Mesothelial cell of epicardium (in vitro differentiated cells): ENCODE measurements at places on chromosomes 1 and 21.

GRCh38 chr1:53280496-53280895 is 42.2 kb upstream of the MAGOH start:
- no peak for DNase-seq

- no peak for DNase-seq
Measured at GRCh38 chr1:22789356-22789994, 78.8 kb downstream of the EPHB2 start.

DNA sequence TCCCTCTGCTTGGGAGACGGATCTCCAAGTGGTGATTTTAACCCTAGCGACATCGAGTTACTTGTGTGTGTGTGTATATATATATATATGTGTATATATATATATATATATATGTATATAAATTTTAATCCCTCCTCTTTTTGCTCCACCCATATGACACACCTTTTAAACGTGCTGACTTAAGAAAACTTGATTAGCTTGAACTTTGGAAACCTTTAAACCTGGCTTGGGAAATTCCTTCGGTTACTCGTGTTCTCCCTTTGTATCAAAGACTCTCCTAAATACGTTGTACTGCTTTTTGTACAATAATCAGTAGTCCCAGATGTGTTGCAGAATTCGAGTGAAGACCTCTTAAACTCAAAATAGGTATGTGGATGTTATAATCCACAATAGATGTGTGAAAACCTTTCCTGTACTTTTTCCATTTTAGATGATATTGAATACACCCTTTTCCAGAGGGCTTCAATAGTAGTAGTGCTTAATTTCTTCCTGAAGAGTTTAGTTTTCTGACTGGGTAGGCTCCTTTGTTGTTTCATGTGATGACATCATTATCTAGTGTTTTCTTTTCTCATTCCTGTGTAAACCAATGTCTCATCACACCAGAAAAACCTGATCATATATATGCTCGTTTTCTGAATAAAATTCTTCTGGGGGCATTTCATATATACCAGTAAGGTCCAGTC is 1.4 kb downstream of the RNF11 start:
- no peak for DNase-seq

- DNase-seq: no peak
Measured at GRCh38 chr21:43925609-43926008, 60.6 kb downstream of the AGPAT3 start.

DNA sequence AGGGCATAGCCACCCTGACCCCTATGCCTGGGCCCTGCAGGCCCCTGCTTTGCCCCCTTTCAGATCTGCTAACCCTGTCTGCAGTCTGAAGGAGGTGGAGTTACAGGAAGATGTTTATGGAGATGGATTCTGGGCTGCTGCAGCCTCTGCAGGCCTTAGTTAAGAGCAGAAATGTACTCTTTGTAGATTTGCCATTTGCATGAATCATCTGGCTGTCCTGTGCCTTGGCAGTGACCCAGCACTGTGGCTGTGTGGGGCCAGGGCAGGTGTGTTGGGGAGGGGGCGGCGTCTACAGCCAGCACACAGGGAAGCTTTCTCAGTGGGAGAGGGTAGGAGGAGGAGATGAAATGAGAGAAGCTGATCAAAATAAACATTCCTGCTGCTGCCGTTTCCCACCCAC is 867.3 kb downstream of the PLA2G4A start:
- DNase-seq: no peak

GRCh38 chr1:20837554-20838192 is 50.6 kb upstream of the HP1BP3 start:
- no peak for DNase-seq

- no peak for DNase-seq
Measured at GRCh38 chr21:28884481-28884880, 108.2 kb downstream of the LTN1 start.

DNA sequence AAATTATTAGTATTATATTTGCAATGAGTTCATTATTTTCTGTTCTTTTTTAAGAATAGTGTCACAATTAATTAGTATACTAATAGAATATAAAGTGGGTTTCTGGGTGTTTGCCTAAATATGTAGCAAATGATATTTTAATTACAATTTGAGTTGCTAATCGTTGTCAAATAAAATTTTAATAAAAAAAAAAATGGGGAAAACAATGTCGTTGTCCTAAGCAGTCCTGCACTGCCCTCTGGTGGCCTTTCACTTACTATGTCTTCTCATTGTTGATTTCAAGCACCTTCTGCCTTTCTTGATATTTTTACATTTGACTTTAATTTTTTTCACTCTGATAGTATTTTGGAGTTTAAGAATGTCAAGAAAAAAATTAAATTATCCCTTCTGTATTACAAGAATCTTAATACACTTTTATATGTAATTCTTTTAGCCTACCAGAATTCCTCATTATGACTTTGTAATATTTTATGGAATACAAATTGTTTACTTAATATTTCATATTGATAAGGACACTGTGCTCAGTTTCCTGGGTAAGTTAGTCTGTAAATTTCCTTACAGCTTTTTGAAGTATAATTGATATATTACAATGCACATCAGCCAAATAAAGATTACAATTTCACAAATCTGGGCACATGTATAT is 104.5 kb upstream of the FMN2 start:
- DNase-seq: no peak

GRCh38 chr1:157771661-157772425 is 5.1 kb downstream of the FCRL2 start:
- DNase-seq: no peak

- no peak for DNase-seq
Measured at GRCh38 chr1:231508497-231508896, 20.0 kb upstream of the TSNAX start.

DNA sequence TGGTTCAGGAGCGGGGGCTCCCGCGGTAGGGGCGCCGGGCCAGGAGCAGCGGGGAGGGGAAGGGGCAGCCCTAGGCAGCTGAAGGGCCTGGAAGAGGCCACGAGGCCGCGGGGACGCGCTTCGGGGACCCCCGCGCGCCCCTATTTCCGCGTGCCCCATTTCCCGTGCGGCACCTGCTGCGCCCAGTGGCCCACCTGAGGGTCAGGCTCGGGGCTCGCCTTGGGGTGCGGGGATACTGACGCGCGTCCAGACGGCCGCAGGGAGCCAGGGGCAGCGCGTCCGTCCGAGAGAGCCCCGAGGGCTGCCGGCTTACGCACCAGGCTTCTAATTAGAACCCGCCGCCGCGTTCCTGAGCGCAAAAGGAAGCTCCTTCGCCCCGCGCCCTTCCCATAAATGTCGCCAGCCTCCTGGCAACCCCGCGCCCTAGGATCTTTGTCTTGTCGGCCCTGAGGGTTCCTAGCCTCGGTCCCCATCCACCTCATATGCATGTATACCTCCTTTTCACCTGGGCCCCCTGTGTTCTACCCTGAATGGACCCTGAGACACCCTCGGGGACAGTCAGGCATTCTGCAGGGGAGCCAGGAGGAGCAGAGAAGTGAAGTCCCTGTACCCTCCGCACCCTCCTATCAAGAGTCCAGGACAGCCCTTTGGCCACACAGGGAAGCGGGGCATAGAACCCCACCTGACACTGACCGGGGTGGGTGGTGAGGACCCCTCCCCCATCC is 1.8 kb downstream of the WNT3A start:
- DNase-seq: no peak

DNA sequence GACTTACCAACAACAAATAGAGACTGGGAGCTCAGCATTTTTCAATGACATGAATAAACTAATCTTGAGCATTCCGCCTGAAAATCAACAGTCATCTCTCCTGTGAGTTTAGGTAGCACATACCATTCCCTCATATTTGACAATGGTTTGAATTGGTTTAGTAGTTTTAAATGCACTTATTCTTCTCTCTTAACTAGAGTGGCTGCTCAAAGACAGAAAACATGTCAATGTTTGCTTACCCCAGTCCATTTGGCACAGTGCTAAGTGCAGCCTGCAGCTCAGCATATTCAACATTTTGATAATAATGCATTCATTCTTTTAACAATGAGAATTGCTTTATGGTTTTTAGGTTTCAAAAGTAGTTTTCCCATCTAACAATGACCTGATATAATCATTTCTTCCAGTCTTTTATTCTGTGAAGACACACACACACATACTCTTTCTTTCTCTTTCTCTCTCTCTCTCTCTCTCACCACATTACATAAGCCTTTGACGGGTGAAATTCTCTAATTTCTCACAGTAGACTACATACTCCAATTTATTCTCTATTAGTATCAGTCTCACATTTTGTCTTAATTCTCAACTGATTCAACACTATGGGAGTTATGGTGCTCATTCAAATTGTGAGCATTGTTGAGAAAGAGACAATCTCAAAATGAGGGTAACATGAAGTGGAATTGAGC is 432.3 kb downstream of the LRRIQ3 start:
- no peak for DNase-seq

DNA sequence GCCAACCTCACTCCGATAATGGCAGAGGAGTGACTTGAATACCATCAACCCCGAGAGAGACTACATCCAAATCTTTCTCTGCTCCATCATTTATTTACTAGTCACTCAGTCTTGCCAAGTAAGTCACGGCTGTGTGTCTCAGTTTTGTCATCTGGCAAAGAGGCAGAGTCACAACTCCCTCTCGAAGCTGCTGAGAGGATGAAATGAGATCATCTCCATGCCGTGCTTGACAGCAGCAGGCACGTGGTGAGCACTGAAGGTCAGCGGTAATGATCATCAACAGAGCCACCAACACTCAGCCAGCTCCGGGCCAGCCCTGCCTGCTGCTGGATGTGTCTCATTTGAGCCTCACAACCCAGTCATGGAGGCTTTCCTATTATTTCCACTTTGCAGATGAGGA is 19.9 kb downstream of the ALDH4A1 start:
- DNase-seq: no peak

- DNase-seq: no peak
Measured at GRCh38 chr21:29238053-29238966, 60.4 kb upstream of the BACH1 start.

DNA sequence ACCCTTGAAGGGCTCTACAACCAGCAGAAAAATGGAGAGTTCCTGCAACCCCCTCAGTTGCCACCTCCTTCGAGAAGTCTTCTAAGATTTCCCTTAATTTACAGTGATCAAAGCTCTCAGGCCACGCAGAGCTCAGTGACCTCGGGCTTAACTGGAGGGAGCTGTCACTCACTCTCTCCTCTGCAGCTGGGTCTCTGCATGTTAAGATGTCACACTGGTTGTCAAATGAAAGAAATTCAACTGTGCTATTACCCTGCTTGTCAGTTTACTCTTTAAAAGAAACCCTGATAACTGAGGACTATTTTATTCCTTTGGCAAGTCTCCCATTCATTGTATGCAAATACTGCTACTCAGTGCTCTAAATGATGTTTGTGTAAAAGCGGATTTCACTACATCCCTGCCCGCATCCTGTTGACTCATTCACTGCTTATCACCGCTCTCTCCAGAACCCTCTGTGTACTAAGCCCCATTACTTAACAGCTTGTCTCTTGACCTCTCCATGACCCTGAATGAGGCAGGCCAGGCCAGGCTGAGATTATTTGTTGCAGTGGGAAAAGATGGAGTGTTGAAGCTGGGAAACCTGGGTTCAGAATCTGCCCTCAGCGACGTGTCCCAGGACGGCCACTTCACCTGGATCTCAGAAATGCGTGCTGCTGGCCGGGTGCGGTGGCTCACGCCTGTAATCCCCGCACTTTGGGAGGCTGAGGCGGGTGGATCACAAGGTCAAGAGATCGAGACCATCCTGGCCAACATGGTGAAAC is 13.7 kb downstream of the DHRS3 start:
- DNase-seq: no peak

- no peak for DNase-seq
Measured at GRCh38 chr1:4963251-4963650, 308.8 kb downstream of the AJAP1 start.

- DNase-seq: no peak
Measured at GRCh38 chr1:193019442-193020026, 39.6 kb downstream of the UCHL5 start.

DNA sequence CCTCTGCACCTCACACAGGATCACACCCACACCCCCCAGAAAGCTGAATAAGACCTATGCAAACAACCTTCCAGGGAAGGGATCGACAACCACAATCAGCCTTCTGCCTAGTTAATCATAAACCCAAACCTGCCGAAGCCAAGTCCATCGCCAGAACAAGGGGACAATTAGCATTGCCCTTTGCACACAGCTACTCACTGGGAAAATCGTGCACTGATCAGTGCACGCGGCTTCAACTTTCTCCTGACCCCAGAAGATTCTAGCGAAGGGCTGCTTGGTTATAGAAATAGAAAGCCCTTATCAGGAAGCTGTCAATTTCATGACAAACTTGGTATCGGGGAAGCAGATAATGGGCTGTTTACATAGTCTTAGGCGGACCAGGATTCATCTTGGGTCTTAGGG is 29.5 kb downstream of the RUNX1 start:
- no peak for DNase-seq

DNA sequence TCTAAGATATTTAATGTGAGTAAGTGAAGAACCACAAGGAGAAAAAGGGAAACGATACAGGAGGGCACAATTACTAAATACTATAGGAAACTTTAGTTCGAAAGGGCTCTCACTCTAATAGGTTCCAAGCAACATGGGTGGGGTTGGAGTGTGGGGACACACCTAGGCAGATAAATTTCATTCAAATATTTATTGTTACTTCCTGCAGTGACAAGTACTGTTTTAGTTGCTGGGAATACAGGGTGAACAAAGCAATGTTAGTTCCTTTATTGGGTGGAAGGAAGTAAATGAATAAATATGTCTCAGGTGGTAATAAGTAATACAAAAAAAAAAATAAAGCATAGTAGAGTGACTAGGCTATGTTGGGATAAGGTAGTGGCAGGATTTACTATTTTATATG is 73.2 kb upstream of the B3GALT2 start:
- DNase-seq: no peak

DNA sequence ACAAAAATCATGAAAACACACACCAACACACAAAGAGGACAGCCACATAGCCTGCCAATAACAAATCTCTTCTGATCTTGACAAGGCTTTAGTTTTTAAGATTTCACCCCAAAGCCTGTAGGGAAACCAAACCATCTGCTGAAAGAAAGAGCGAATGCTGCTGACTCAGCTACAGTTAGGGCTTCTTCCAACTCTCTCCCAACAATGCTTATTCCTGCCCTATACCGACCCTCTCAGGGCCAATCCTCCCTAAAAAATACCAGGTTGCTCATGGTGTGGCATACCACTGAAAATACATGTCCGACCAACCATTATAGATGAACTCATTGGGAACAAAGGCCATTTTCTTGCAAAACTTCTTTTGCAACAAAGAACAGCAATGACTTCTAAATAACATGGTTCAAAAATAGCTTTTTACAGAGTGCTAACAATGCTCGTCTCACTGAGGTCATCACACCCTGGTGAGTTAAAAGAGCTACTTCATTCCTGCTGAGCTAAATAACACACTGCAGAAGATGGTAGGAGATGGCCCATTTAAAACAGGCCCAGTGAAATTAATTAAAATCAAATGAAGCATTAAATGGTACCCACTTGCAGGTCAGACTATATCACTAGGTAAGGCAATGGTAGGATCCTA is 86.1 kb downstream of the KIAA0319L start:
- no peak for DNase-seq

- DNase-seq: no peak
Measured at GRCh38 chr1:183328371-183328770, 89.8 kb downstream of the NMNAT2 start.

GRCh38 chr21:15370462-15370975 is 305.7 kb upstream of the NRIP1 start:
- no peak for DNase-seq

- no peak for DNase-seq
Measured at GRCh38 chr1:160351629-160352028, 8.4 kb downstream of the NCSTN start.
